ENCODE measurements at places on chromosomes 3 and 15.

GRCh38 chr3:184525337-184526087 lies 36.1 kb upstream of the EPHB3 start:
- no peak for DNase-seq

DNA sequence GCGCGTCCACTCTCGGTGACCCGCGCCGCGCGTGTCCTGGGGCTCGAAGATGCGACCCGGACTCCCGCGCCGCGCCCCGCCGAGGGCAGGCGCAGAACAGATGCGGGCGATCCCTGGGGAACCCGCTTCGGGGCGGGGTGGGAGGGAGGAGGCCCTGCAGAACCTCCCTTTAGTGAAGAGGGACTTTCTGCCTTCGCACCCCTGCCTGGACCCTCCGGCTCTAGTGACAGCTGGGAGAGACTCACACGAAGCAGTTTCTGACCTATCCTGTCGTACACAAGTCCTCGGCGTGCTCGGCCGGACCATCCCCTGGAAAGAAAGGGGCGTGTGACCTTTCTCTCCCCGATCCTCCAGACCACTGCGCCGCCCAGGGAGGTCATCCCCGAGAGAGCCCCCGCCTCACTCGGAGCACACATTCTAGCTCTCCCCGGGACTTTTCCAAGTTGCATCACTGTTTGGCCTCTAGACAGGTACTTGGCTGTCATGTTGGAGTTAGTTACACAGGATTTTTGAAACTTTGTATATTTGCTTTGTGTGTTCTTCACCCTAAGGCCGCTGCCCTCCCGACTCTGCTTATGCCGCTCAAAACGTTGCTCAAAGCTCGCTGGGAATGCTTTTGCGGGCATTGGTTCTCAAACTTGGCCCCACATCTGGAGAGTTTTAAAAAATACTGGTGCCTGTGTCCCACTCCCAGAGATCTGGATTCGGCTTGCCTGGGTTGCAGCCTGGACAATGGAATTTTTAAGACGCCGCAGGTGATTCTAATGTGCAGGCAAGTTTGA lies 582 bp downstream of the CGNL1 start:
- no peak for DNase-seq

- no peak for DNase-seq
These were observed 4.4 kb upstream of the LMAN1L start for GRCh38 chr15:74808078-74808839.

GRCh38 chr3:71201939-71202338 lies 381.6 kb downstream of the FOXP1 start:
- DNase-seq: no peak

- DNase-seq: no peak
These were observed 57.8 kb upstream of the HRH1 start for GRCh38 chr3:11096266-11097139.

DNA sequence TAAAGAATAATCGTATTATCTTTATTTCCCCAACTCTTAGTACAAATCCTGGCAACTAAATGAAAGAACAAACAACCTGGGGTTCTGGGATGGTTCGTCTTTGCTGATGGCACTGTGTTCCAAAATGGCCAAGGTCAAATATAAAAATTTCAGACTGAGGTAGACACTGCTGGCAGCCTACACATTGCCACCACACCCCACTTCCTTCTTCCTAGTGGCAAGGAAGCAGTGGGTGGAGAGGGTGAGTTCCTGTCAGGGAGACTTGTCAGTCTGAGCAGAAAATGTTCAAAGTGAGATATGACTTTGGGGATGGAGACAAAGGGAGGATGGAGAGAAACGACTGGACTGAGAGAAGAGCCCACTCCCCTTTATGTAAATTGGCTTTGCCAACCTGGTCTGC lies 69.6 kb downstream of the LMCD1 start:
- DNase-seq: no peak

DNA sequence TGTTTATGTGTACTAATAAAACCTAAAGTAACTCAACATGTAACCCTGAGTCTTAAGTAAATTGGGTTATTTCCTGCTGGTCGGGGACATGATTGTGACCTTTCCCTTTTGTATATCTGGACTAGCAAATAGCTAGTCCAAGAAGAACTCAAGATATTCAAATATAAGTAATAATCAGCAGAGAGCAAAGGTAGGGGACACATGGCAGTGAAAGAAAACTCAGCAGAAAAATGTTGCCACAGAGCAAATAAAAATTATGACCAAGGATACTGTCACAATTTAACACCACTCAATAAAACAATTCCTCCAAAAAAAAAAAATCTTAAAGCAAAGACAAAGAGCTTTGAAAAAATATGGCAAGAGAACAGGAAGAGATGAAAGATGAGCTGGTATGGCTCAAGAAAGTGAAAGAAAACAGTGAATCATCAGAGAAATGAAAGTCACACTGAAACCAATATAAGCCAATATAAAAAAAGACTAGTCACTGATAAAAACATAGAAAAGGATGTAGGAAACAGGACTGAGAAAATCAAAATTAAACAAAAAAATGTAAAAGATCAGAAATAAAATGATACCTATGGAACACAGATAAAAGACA lies 43.4 kb downstream of the HLTF start:
- DNase-seq: no peak

DNA sequence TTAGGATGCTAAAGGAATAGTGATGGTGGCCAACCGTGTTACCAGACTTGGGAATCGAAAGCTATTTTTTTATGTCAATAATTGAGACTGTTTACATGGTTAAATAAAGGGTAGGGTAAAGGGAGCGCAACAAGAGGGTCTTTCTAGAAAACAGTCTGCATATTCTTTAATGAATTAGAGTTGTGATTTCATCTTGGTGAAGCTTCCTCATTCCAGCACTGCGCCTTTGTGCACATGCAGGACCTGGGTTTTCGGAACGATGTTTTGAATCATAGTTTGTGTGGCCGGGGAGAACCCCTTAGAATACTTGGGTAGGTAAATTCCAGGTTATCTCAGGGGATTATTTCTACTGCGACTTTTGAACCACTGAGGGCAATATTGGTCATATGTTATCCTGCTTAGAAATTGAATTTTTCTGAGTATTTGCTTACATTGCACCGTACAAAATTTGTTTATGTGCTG lies 1.3 kb downstream of the PIK3CA start:
- peak; percentile 31 for DNase-seq

DNA sequence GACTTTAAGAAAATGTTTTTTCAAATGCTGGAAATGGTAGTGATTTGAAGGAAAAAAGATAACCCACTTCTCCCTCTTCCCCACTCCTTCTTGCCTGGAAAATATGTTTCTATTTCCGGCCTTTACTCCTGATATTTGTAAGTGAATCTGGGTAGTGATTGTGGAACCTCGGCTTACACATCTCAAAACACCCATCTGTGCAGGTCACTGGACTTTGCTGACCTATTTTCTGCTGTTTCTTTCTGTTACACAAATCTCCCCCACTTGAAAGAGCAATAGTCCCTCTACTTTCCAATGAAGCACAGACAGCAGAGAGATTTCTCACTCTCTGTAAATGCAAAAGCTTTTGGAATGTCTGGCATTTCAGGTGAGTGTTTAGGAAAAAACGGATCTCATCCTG lies 76.9 kb upstream of the ICE2 start:
- DNase-seq: no peak

DNA sequence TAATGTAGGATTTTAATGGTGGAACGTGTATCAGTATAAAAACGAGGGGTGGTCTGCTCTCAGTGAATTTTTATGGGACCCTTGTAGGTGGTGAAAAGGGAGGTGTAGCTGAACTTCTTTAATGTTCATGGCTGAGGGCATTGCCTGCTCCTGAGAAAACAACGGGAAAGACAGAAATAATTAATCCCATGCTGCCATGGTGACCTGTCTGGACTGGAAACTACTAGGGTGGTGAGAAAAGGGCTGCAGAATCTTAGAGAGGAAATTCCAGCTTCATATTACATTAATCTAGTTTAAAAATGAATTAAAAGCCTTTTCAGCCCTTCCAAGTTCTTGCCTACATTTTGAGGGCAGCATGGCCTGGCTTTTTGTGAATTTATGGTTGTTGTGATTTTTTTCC lies 47.6 kb downstream of the ZBTB38 start:
- DNase-seq: no peak

GRCh38 chr3:119541547-119541946 lies 17.9 kb downstream of the CD80 start:
- DNase-seq: no peak

DNA sequence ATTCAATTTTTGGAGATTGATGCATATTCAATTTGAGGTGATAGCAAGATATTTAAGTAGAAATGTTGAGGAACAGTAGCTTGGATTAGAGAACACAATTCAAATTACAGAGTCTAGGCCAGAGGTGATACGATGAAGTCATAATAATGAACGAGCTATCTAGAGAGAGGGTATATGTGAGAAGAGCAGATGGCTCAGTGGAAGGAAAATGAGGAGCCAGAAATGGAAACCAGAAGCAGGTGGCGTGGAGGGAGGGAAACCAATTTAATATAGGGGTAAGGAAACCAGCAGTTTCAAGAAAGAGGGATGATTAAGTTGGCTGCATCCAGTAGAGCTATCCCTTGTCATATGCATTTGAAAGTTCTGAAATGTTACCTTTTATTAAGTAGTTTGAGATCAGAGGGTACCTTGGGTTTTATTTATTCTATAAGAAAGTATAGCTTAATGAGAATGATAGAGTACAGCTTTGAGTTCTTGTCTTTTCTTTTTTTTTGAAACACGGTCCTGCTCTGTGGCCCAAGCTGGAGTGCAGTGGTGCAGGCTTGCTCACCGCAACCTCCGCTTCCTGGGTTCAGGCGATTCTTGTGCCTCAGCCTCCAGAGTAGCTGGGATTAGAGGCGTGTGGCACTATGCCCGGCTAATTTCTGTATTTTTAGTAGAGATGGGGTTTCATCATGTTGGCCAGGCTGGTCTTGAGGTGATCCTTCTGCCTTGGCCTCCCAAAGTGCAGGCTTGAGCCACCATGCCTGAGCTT lies 22.1 kb downstream of the NCK1 start:
- DNase-seq: no peak
